ENCODE measurements at places on chromosomes 2 and 18.
A peak's percentile ranks its signal among the peaks of the same experiment; 100 is the strongest.

- DNase-seq, result no peak
Measured at GRCh38 chr2:177606636-177607035, 214.1 kb downstream of the AGPS start.

GRCh38 chr2:128405981-128406613 is 87.4 kb upstream of the HS6ST1 start:
- DNase-seq, result no peak

- no peak for DNase-seq
Measured at GRCh38 chr18:35564795-35565453, 16.6 kb upstream of the GALNT1 start.

- DNase-seq, result peak; percentile 35
Measured at GRCh38 chr2:119823734-119824334, 64.1 kb downstream of the PTPN4 start.

DNA sequence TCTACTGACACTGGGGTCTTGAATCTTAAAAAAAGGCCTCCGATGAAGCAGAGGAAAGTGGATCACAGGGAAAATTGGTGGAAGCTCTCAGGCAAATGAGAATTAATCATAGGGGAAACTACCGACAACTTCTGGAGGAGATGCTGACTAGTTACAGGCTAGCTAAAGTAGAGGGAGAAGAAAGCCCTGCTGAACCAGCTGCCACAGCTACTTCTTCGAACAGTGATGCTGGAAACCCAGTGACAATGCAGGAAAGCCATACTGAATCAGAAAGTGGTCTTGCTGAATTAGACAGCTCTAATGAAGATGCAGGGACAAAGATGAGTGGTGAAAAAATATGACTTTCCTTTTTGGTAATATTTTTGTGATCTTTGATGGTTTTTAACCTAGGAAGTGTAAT is 44.9 kb upstream of the SLC3A1 start:
- no peak for DNase-seq

GRCh38 chr2:73089270-73090030 is 17.9 kb upstream of the SFXN5 start:
- DNase-seq, result peak; percentile 96

GRCh38 chr2:26873286-26873983 is 25.5 kb downstream of the DPYSL5 start:
- DNase-seq, result no peak

DNA sequence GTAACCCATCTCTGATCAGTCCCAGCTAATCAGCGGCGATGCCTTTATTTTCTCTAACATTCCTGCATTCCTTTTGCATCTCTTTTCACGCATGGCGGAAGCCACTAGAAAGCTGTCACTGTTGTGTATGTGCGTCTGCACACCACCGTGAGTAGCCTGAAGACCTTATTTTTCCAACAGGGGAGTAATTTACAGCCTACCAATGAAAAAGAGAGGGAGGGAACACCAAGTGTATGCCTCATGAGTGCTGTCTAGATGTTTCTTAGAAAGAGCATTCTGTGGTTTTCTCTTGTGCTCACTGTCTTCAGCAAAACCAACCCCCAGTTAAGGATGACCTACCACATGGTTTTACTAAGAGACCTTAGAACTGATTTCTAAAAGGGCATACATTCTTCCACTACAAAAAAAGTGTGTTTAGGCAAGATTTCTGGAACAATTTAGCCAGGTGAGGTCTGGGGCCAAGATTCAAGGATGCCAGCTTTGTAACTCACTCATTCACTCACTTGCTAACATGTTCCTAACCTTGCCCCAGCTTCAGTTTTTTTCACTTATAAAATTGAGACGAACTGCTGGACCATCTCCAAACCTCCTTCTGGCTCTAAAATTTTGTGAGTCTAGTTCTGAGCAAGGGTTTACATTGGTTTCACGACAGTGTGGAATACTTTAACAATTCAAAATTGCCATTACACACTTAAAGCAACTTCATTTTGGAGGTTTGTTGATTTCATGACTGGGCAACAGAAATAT is 51.4 kb downstream of the BCL2 start:
- DNase-seq, result no peak

DNA sequence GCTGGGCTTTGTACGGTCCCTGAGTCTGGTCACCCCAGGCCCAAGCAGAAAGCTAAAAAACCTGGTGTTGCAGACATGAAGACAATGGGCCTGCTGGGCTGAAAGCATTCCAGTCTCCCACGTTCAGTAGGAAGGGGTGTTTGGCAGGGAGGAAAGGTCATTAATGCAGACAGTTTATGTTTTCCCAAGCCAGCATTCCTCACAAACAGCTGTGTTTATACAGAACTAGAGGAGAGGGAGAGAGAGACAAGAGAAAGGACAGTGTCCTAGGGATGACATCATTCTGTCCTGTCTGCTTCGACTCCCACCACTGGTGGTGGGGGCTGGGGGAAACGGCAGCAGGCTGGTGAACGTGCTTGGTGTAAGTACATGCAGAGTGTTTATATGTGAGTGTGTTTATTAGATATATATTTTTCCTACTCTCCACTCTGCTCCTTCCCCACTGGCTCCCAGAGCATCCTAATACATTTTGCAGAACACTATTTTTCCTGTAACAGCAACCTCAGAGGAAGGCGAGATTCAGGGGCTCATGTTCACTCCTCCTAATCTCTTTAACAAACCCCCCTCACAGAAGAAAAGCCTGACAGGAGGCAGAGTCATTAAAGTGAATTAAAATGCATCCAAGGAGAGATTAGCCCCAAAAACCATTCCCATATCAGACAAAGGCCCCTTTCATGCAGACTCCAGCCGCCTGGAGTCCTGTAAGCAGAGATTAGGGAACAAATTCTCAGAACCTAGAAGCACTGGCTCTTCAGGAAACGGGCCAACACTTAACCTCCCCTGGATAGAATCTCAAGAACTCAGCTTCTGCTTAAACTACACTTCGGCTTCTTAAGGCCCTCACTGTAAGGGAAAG is 380.4 kb downstream of the TNS1 start:
- peak; percentile 48 for DNase-seq

- no peak for DNase-seq
Measured at GRCh38 chr2:12416600-12416999, 300.1 kb upstream of the TRIB2 start.

DNA sequence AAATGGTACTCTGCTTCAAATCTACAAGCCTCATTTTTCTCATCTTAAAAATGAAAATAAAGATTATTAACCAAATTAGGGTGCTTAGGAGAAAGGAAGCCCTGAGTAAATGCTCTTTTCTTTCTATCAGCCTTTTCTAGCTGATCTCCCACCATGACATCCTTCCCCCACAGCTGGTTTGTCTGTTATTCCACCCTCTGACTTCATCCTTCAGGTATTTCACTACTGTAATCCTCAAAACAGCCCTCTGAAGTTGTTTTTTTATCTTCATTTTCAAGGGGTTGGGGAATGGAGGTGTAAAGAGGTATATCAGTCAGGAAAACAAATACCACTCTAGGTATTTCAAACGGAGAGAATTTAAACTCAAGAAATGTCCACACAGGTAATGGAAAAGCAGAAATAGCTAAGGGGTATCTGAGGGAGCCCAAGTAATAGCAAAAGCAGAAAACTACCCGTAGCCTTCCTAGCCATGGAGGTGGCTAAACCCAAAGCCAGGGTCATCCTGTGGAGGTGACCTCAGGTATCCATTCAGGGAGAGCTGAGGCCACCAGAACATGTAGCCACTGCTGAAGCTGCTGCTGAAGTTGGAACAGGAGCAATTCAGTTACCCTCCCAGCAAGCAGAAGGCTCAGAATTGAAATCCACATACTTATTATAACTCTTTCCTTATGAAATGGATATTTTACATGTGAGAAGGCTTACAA is 990.9 kb upstream of the ACVR2A start:
- DNase-seq, result peak; percentile 11

GRCh38 chr18:45771587-45772480 is 47.9 kb downstream of the SLC14A1 start:
- no peak for DNase-seq

DNA sequence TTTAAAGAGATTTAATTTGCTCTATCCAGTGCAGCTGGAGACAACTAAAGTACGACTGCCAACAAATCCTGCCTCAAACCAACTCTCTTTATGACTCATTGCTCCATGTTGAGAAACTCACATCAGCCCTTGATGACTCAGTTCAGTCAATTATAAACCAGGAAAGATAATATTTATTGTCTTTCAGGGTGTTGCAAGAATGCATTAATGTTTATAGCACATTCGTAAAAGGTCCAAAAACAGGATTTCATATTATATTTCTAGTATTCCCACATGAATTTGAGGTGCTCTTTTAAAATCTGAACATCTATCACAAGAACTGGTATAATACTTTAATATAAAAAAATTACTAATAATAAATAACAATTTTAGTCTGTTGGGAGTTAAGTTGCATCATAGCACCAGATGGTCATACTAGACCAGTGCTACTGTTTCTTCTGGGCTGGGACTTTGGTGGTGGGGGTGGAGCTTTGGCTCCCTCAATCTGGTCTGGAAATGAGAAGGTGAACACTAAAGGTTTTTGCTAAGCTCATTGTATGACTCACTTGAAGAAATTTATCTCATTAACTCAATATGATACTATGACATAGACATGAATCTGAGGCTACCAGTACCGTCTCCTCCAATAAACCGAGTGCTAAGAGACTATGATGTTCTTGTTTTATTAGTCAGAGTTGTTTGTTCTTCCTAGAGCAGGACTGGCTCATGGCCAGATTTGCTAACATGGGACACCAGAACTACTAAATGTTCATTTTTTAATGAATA is 26.6 kb upstream of the MAP3K20 start:
- DNase-seq, result peak; percentile 83

- no peak for DNase-seq
Measured at GRCh38 chr2:142741764-142742269, 135.6 kb upstream of the KYNU start.
